ENCODE measurements at places on chromosomes 12 and 14. TPM values are rescaled to one million over a fixed set of nuclear protein-coding genes. Genes with fewer than 3 reads are reported as not detected.

The TMCC3 gene
- 4.2 TPM for total RNA-seq

The JPH4 gene
- total RNA-seq = 0.18 TPM

The MUCL1 gene
- total RNA-seq = not detected

The KERA gene
- total RNA-seq = not detected

The DBX2 gene
- total RNA-seq = not detected

The PPP4R4 gene
- total RNA-seq = 8.4 TPM

The DTX1 gene
- total RNA-seq = 2.6 TPM

The AGAP2 gene
- 0.44 TPM for total RNA-seq

The ISM2 gene
- total RNA-seq = 1.6 TPM

The DDIT3 gene
- total RNA-seq = 12.4 TPM

The MBIP gene
- 35.5 TPM for total RNA-seq

The ANG gene
- 2.6 TPM for total RNA-seq

The TMPRSS12 gene
- not detected for total RNA-seq

The DAO gene
- total RNA-seq = not detected

The DEGS2 gene
- total RNA-seq = 0.18 TPM

The CLEC1B gene
- total RNA-seq = not detected

The BATF gene
- not detected for total RNA-seq

The NPFF gene
- total RNA-seq = not detected

The WNT1 gene
- total RNA-seq = not detected

The TAS2R43 gene
- 0.38 TPM for total RNA-seq

The SLC17A8 gene
- total RNA-seq = 0.40 TPM

The CHST11 gene
- total RNA-seq = 36.2 TPM

The CLEC14A gene
- total RNA-seq = 0.70 TPM

The ASIC1 gene
- 4.5 TPM for total RNA-seq

The ADAM21 gene
- not detected for total RNA-seq

The CDCA3 gene
- total RNA-seq = 53.9 TPM

The C14orf180 gene
- not detected for total RNA-seq

The MYO1H gene
- not detected for total RNA-seq

The DAD1 gene
- 213 TPM for total RNA-seq

The TSPAN19 gene
- not detected for total RNA-seq

The KRT79 gene
- total RNA-seq = not detected

The MSI1 gene
- total RNA-seq = 104 TPM

The SPX gene
- total RNA-seq = 0.18 TPM

The CMA1 gene
- not detected for total RNA-seq

The RNF212B gene
- total RNA-seq = not detected
